ENCODE measurements at places on chromosomes 7 and 10. TPM values are rescaled to one million over a fixed set of nuclear protein-coding genes. Genes with fewer than 3 reads are reported as not detected.

DNA sequence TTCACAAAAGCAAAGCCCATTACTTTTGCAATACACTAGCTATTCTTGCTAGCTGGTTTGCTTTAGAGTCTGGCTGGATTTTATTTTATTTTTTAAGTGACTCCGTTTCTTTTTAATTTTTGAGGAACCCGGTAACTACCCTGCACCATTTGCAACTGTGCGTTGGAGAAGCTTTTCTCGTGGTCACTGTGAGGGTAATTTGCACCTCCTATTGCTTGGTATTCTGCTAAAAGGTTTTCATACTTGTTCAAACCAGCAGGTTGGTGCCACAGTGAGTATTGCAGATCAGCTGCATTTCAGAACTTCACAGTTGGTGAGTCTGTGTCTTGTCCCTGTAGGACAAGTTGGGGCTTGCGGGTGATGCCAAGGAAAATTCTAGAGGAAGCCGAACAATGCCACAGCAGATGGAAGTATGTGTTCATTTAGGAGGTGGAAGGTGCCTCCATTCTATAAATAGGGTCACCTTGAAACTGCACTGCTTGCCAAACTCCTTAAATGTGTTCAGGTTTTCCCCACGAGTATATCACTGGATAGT, 3.9 kb upstream of the NMT2 start:
- no peak for DNase-seq

DNA sequence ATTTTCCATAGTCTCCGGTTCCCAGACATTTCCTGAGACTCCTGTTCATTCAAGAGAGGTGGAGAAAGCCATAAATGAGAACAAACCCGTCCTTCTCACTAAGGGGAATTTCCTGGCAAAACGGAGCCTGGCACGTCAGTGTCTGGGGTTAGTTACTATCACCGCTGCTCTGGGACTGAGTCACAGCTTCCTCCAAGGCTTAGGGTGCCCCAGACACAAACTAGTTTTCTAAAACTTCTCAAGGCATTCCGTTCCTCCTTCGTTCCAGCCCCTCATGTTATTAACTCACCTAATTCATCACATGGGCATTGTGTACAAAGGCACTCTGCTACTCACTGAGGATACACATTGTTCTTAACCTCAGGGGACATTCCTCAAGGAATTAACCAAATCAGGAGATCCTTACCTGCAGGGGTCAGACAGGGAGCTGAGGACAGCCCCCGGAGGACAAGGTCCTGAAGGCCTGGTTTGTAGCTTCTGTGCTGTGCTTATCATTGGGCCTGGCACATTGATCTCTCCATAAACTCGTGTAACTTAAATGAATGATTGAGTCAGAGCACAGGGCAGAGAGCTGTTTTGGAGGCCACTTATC, 103.0 kb upstream of the KLF6 start:
- no peak for DNase-seq

DNA sequence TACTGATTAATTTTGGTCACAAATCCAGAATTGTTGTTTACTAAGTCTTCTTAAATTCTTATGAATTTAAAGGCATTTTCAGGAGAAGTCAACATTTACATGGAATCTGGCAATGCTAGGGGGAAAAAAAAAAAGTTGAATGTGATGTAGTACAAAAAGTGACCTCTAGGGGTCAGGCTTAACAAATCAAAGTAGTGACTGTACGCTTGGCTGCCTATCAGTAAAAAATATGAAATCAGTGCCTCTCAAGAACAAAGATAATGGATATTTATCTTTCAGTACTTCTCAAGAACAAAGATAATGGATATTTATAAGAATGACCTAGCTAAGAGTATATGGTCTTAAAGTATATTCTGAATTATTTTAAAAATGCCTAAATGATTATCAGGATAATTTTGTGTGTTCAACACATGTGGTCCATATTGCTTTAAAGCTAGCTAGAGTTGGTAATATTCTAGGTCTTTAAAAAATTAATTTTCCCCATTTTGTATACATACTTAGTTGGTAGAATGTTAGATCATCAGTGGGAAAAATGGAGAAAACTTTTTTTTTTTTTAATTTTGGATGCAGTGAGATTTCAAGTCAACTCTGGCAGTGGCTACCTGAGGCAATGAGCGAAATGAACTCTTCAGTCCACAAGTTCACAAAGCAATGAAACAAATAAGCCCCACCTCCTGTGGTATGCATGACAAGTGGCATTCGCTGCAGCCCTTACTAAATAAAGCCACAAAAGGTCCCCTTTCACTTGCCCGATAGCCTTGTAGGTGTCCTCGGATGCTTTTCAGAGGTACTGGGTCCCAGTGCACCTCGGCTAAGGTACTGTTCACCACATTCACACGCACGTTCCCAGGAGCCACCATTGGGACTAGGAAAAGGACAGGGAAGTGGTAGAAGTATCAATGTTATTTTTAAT, 51.2 kb upstream of the LAMB4 start:
- DNase-seq = no peak

DNA sequence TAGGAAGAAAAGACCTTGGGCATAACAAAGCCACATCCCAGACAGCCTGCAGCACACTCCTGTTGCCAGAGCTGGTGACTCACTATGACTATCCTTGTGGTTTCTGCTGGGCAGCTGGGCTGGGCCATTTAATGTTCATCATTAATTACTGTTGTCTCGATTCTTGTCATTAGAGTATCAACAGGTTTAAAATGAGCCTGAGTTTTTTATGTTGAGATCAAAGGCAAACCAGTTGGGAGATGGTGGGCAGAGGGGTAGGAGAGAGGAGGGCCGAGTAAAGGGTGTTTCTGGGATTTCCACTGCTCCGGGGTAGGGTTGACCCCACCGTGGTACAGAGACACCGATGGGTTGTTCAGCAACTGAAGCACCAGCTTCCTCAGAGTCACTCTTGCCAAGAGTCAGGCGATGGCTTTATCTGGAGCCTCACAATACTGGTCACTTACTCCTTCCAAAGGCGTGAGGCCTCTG, 128.7 kb upstream of the LYZL1 start:
- no peak for DNase-seq

The SPDYE5 gene
- not detected for total RNA-seq
